Activated CD8-positive, alpha-beta memory T cell treated with anti-CD3 and anti-CD28 coated beads for 4 hours (primary cell): ENCODE measurements at places on chromosomes 1 and 21.

DNA sequence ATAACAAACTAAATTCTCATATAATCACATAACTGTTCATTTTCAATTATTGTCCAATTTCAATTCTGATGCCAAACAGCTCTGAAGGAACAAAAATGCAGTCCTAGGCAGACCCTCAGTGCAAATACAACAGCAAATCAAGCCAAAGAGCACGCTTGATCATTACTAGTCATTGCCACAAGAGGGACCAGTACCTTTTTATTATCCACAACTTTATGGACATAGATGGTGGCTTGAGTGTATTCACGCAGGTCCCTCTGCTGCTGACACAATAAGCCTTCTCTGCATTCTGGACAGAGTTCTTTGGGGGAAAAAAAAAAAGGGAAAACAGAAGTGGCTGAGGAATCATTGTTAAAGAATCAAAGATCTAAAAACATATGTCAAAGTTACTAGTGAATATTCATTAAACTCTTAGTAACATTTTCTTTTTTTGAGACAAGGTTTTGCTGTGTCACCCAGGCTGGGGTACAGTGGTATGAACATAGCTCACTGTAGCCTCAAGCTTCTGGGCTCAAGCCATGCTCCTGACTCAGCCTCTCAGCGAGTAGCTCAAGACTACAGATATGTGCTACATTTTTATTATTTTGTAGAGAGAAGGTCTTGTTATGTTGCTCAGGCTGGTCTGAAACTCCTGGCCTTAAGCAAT lies 34.3 kb upstream of the RAP1GAP start:
- no peak for DNase-seq

DNA sequence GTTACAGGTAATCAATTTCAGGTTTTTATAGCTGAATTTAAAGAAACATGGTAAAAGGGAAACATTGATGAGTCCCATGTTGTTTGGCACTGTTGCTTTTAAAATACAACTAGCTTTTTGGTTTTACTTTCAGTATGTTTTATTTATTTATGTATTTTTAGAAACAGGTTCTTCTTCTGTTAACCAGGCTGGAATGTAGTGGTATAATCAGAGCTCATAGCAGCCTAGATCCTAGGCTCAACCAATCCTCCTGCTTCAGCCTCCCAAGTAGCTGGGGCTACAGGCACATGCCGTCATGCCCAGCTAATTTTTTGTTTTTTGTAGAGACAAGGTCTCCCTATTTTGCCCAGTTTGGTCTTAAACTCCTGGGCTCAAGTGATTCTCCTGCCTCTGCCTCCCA lies 50.4 kb downstream of the CTTNBP2NL start:
- no peak for DNase-seq

- no peak for DNase-seq
Observed at GRCh38 chr1:165444897-165445370, at the start of gene RXRG. TSS of gene RXRG (minus strand) at chr1:165445126. CDS start at chr1:165444893, 233 bp downstream.

- no peak for DNase-seq
Observed at GRCh38 chr1:177278626-177279390, 108.0 kb downstream of the BRINP2 start.

DNA sequence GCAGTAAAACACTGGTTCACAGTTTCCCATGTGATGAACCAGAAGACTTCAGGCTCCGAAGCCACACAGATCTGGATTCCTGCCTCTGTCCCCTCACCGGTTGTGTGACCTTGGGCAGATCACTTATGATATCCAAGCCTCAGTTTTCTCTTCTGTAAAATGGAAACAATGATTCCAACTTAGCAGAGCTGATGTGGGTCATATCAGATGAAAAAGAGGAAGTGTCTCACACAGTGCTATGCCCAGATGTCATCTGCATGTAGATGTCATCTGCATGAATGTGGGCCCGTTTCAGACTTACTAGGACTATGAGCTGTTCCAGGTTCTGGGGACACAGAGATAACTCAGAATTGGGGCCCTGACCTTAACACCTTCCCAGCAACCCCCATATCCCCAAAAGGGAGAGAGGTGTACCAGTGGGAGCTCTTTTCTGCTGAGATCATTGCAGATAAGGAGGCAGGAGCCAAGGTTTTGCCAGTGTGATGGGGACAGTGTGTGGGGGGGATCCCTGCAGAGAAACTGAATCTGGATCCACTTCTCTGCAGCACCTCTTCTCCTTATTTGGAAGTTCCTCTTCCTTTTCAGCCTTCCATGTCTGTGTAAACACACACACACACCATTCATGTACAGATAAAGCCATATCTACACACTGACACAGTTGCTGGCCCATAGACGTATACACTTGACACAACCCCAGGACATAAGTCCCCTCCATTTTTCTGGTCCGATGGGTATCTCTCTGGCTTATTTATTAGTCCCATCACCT lies 5.0 kb upstream of the ADGRB2 start:
- DNase-seq, result no peak

DNA sequence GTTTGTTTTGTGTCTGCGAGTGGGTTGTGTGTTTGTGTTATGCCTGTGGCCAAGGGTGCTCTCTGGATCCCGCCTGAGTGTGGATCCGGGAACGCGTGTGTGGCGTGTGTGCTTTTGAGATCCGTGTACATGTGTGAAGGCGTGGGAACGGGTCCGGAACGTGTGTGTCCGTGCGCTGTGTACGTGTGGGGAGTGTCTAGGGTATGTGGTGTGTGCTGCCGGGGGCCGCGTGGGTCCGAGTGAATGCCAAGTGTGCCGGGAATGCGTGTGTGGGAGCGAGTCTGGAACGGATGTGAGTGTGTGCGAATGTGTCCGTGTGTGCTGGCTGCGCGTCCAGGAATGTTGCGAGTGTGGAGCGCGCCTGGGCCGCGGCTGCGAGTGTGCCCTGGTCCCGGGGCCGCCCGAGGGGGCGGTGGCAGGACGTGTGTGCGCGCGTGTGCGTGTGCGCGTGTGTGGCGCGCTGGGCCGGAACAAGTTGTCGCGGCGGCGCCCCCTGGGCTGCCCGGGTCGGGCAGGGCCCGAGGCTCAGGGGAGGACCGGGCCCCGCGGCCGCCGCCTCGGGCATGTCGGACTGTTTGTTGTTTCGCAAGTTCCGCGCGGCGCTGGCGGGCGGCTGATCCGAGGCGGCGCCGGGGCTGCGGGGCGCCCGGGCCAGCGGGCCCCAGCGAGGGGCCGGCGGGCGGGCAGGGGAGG lies 953 bp downstream of the PTPRU start:
- DNase-seq, result no peak

GRCh38 chr1:33374336-33375105 lies 53.6 kb upstream of the A3GALT2 start:
- DNase-seq, result no peak

- DNase-seq, result no peak
Observed at GRCh38 chr1:101267082-101267481, 30.3 kb downstream of the S1PR1 start.

DNA sequence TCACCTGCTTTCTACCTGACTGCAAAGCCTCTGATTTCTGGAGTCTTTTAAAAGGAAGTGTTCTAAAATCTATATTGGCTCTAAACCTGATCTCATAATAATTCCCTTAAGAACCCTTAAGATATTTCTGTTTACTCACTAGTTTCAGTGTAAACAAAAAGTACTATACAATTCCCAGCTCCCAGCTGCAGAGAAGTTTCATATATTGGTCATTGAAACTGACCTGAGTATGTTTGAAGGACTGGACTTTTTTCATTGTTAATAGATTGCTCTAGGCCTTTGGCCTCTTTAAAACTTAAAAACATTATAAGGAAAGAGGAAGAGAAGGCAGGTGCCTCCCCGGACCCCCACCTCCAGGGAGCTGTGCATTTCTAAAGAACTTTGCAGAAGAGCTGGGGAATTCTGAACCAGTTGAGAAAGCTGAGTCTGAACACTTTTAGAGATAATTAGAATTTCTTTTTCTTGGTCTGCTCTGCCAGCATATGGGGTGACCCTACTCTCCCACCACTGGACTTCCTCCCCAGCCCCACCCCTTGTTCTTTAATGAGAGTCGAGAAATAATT lies 23.7 kb downstream of the CLIC6 start:
- no peak for DNase-seq

DNA sequence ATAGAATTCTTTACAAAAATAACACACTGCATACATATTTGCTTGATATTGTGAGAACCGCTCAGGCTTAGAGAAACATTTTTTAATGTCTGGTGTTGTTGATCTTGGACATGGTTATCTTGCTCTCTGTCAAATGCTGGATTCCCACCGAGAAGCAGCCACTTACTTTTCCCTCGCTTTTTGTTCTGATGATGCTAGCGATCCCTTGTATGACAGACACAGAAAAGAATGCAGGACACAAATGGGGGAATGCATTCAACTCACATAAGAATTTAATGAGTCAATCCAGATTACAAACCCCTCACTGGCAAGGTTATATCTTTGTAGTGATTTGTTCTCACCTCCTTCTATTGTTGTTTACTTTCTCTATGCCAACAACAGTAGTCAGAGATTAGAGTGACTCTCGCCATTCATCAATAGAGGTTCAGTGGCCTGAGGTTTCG lies 76.8 kb upstream of the AKT3 start:
- DNase-seq, result no peak

- DNase-seq, result no peak
Observed at GRCh38 chr21:43865540-43866259, 677 bp downstream of the AGPAT3 start.

GRCh38 chr1:169812131-169812530 lies 17.4 kb upstream of the METTL18 start:
- DNase-seq, result no peak

DNA sequence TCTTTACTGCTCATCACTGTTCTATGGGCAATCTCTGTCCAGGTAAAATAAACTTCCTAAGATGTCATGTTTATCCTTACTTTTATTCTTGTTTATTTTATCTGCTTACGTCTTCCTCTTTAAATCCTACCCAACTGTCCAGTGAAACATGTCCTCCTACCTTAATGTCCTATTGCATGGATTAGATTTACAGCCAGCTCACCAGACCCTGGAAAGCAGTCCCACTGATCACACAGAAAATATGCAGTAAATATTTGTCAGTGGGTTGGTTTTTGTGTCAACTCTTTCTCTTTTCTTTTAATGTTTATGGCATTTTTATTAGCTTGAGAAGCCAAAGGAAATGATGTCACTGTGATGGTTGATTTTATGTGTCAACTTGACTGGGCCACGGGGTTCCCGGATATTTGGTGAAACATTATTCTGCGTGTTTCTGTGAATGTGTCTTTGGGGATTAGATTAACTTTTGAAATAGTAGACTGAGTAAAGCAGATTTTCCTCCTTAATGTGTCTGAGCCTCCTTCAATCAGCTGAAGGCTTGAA lies 258.3 kb downstream of the SRGAP2C start:
- no peak for DNase-seq

DNA sequence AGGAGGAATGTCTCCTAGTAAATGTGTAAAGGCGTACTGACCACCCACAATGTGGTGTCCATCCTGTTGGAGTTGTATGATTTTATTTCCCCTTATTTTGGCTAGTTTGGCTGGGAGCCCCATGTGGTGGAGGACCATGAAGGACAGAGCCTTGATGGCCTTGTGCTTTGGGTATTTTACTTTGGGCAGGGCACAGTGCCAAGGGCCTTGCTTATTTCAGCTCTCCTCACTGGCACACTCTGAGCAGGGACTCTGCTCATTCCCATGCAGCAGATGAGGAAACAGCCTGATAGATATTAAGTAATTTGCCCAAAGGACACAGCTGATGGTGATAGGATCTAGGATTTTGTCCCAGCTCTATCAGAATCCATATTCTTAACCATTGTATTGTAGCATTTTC lies 50.2 kb downstream of the SMYD2 start:
- DNase-seq, result no peak

DNA sequence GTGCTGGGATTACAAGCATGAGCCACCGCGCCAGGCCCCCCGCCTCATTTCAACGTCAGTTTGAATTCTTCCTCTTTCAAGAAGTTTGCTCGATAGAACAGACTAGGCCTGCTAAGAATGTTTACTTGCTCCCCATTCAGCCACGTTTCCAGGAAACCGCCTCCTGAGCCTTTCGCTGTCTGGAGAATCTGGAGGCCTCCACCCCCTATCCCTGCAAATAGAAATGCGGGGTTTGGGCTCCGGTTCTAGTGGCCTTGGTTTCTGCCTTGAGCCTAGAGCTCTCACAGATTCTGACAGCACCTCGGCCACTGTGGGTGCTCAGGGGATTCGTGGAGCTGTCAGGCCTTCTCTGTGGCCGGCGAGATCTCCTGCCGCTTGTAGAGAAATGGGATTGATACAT lies 84.3 kb downstream of the UBIAD1 start:
- no peak for DNase-seq

GRCh38 chr21:34857122-34857713 lies 188.4 kb downstream of the CLIC6 start:
- DNase-seq, result no peak

DNA sequence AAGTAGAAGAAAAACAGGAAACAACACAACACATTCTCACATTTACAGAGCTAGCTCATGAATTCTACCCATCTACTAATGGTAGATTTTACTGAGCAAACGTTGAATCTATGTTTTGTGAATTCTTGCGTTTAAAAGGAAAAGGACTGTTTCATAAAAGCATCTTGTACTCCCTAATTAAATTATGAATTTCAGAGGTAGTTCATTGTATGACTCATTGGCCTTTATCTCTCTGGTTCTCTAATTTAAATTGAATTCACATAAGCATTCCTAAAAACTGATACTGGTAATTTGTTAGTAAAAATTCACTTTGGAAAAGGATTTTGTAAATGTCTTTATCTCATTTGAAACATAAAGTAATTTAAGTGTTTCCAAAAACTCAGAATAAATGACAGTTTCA lies 687.3 kb downstream of the BRINP3 start:
- DNase-seq, result no peak

- no peak for DNase-seq
Observed at GRCh38 chr1:184219414-184219813, 167.4 kb upstream of the C1orf21 start.

GRCh38 chr1:11422686-11423085 lies 56.3 kb upstream of the DISP3 start:
- no peak for DNase-seq

- DNase-seq, result no peak
Observed at GRCh38 chr1:78833491-78833890, 173.0 kb downstream of the ADGRL4 start.

- DNase-seq, result no peak
Observed at GRCh38 chr1:53554592-53555305, 95.5 kb downstream of the DMRTB1 start.

- no peak for DNase-seq
Observed at GRCh38 chr1:167708940-167709389, 12.8 kb upstream of the MPZL1 start.

DNA sequence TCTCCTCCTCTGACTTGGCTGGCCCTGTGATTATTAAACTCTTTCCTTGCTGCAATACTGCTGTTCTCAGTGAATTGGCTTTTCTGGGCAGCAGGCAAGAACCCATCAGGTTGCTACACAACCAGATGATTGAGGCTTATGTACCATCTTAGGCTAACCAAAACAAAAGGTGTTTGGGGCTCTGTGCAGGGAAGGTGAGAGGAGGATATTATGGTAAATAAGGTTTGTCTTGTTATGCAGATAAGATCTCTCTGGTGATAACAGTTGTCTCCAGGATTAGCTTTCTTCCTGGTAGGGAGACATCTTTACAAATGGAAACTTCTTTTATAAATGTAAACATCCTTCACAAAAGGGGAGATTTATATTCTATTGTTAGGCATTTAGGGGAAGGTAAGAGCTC lies 44.5 kb upstream of the GORAB start:
- DNase-seq, result no peak

GRCh38 chr1:236685917-236686814 lies at the start of gene ACTN2:
TSS of gene ACTN2 (plus strand) at chr1:236686499. CDS start at chr1:236686674, 175 bp downstream.
- DNase-seq, result no peak

GRCh38 chr1:5477716-5478115 lies 514.5 kb downstream of the NPHP4 start:
- no peak for DNase-seq

GRCh38 chr1:52080014-52080415 lies 23.9 kb downstream of the BTF3L4 start:
- no peak for DNase-seq

GRCh38 chr1:245788886-245789285 lies 634.1 kb downstream of the KIF26B start:
- no peak for DNase-seq
